ENCODE measurements at places on chromosomes 1 and 21. TPM values are rescaled to one million over a fixed set of nuclear protein-coding genes. Genes with fewer than 3 reads are reported as not detected.

ECM1 gene
- total RNA-seq, result 135 TPM

SPTA1 gene
- not detected for total RNA-seq

ZNF648 gene
- not detected for total RNA-seq

CAMTA1 gene
- total RNA-seq, result 97.5 TPM

MYOG gene
- total RNA-seq, result not detected

TFAP2E gene
- total RNA-seq, result not detected

PLPPR4 gene
- total RNA-seq, result 0.57 TPM

MX1 gene
- 11.4 TPM for total RNA-seq

ABCD3 gene
- 37.0 TPM for total RNA-seq

TRIM33 gene
- total RNA-seq, result 22.9 TPM

LORICRIN gene
- total RNA-seq, result not detected

RPF1 gene
- total RNA-seq, result 54.9 TPM

ACTL8 gene
- not detected for total RNA-seq

GJA5 gene
- not detected for total RNA-seq

OSCP1 gene
- 9.2 TPM for total RNA-seq

IGSF3 gene
- 20.9 TPM for total RNA-seq

KIAA1614 gene
- total RNA-seq, result 3.8 TPM

GNAT2 gene
- total RNA-seq, result not detected

RIIAD1 gene
- not detected for total RNA-seq

CLDN17 gene
- not detected for total RNA-seq

AK4 gene
- total RNA-seq, result 6.8 TPM

RGS13 gene
- total RNA-seq, result not detected

SH3BP5L gene
- 47.1 TPM for total RNA-seq

GPA33 gene
- 0.24 TPM for total RNA-seq

SLC30A10 gene
- not detected for total RNA-seq

LYSMD1 gene
- total RNA-seq, result 21.6 TPM

NBPF19 gene
- total RNA-seq, result 5.3 TPM

TRAF3IP3 gene
- not detected for total RNA-seq

SAMSN1 gene
- not detected for total RNA-seq

LCE3E gene
- not detected for total RNA-seq

PDZK1IP1 gene
- total RNA-seq, result 0.79 TPM

GJC2 gene
- total RNA-seq, result 16.8 TPM

RHOU gene
- 2.6 TPM for total RNA-seq

LAX1 gene
- total RNA-seq, result not detected

GBP7 gene
- not detected for total RNA-seq

TRIM67 gene
- total RNA-seq, result 0.05 TPM

FLVCR1 gene
- total RNA-seq, result 17.0 TPM

F13B gene
- not detected for total RNA-seq

IRF6 gene
- 0.02 TPM for total RNA-seq

C1orf167 gene
- not detected for total RNA-seq

SLAMF9 gene
- not detected for total RNA-seq

LINGO4 gene
- total RNA-seq, result not detected

CDC42BPA gene
- total RNA-seq, result 36.9 TPM

HTR6 gene
- not detected for total RNA-seq

PRKAA2 gene
- 4.0 TPM for total RNA-seq

ALG14 gene
- total RNA-seq, result 3.3 TPM

CR2 gene
- not detected for total RNA-seq

S100A3 gene
- total RNA-seq, result 103 TPM

UBE2U gene
- not detected for total RNA-seq

IGFN1 gene
- total RNA-seq, result 20.7 TPM

GBP5 gene
- total RNA-seq, result 0.07 TPM

PAX7 gene
- not detected for total RNA-seq

MARCKSL1 gene
- 91.1 TPM for total RNA-seq
